ENCODE measurements at places on chromosomes 16 and 17.

GRCh38 chr17:43974382-43975266 is 20.9 kb upstream of the PYY start:
- DNase-seq, result no peak

DNA sequence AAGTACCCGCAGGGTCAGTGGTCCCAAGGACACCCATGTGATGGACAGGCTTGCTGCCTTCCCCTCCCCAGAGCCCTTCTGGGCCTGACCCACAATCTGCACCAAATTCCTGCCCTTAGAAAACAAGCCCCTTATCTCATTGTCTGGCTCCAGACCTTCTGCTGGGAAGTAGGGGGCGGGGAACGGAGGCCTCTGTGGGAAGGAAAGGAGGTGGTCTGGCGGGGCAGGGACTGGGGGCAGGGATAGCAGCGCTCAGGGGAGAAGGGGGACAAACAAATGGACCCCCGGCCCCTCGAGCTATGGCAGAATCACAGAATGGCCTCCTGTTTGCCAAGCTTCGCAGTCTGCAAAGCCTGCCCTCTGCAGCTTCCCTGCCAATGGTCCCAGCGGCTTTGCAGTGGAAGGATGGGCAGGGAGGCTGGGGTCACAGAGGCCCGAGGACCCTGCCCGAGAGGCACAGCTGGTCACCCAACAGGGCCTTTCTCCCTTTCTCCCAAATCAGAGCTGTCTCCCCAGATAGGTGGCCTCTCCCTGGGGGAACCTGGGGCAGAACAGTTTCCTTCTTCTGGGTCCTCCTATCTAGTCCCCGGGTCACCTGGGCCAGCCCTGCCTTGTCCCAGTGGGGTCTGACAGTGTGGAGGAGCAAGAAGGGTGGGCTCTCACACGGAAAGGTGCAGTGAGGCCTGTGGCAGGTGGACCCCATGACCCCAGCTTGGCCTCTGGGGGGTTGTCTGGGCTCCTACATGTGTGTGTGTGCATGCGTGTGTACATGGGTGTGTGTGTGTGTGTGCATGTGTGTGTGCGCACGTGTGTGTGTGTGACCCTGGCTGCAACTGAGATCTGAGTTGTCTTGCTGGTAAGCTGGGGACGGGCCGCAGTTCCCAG is 25.5 kb downstream of the TMEM235 start:
- DNase-seq, result no peak

GRCh38 chr17:76390003-76390421 is 5.6 kb downstream of the SPHK1 start:
- DNase-seq, result no peak

DNA sequence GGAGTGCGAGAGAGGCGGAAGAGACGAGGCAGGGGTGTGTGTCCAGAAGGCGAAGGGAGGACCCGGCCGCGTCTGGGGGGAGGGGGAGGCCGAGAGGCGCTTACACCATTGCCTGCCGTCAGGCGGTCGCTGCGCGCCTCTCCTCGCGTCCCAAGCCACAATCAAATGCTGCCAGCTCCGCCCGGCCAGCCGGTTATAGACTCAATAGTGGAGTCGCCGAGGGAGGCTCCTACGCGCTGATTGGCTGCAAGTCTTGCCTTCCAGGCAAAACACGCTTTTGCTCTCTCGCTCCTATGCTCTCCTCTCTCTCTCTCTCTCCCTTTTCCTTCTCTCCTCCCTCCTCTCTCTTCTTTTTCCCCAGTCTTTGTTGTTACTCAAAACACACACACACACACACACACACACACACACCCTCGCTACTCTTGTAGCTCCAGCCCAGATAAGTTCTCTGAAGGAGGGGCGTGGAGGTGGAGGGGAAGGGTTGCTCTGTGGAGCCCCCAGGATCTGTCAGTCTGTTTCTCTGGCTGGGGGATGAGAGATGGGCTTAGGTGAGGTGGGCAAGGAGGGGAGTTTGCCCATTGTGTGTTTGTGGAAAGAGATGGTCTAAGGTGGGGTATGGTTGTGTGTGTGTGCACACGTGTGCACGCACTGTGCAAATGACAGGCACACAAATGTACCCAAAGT is at the start of gene DLX3:
Gene DLX3, minus strand, starts transcription at position 170 of the 684 bp plus-strand sequence. CDS start 226 bp downstream, outside the sequence.
- peak; percentile 66 for DNase-seq

DNA sequence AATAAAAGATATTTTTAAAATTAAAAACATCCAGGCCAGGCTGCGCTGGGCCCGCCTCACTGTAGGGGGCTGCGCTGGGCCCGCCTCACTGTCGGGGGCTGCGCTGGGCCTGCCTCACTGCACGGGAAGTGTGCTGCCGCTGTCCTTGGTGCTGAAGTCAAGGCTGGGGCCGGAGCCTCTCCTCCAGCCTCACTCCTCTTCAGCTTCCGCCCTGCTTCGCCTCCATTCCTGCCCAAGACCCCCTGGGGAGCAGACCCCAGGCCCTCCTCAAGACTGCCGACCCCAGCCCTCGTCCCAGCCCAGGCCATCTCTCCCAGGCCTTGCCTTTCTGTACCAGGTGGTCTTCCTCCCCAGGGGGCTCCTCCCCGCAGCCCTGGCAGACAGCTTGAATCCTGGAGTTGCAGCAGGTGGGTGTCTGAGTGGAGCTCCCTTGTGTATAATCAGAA is 26.2 kb downstream of the ENDOV start:
- peak; percentile 74 for DNase-seq

- DNase-seq, result no peak
These were observed 4.2 kb upstream of the KLHL11 start for GRCh38 chr17:41869426-41869825.

- no peak for DNase-seq
These were observed 5.5 kb downstream of the FOXC2 start for GRCh38 chr16:86572041-86572521.

GRCh38 chr16:72468582-72468981 is 296.6 kb upstream of the PMFBP1 start:
- DNase-seq, result peak; percentile 47

DNA sequence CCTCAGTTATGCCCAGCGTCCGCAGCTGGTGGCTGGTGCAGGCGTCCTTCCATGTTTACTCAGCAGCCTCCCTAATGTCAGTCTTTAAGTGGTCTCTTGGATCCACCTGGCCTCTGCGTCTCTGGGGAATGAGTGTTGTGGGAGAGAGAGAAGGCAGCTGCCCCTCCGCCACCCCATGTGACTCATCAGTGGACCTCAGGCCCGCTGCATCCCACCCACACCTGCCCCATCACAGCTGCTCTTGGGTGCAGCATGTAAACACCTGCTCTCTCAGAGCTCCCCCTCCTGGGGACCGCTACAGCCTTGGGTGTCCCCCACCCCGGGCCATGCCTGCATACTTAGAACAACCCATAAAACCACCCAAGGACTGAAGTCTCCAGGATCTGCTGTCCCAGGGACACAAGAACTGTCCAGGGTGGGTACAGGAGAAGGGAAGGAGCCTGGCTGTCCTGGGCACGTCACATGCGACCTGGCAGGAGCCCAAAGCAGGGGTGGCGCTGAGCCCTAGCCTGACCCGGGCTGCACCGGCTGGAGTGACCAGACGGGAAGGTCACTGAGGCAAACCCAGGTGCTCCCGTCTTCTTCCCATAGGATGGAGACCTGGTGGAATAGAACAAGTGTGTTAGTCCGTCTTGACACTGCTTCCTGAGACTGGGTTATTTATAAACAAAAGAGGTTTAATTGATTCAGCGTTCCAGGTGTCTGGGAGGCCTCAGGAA is 4.2 kb downstream of the C16orf90 start:
- DNase-seq, result no peak

DNA sequence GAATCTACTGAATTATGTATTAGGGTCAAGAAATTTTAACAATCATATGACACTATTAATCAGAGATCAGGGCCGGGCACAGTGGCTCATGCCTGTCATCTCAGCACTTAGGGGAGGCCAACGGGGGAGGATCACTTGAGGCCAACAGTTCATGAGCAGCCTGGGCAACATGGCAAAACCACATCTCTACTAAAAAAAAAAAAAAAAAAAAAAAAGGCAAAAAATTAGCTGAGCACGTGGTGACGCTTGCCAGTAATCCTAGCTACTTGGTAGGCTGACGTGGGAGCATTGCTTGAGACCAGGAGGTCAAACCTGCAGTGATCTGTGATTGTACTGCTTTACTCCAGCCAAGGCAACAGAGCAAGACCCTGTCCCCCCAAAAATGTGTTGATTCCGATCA is 52.5 kb upstream of the CLEC3A start:
- peak; percentile 42 for DNase-seq

DNA sequence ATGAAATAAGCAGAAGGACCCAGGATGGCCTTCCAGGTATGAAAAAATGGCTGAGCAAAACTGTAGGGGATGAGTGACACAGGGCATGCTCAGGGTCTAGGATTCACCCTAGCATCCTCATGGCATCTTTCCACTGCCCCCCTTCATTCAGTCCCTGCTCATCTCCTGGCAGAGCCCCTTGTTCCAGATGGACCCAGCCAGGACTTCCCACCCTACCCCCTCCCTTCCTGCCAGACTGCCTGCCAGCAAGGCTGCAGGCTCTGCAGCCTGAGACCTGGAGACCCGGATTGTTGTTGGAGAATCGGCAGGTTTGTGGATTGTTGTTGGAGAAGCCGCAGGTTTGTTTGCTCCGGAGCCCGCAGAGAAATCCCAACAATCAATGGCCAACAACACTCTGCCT is 6.6 kb downstream of the SEZ6 start:
- DNase-seq, result no peak

GRCh38 chr17:78359321-78359996 is 418 bp downstream of the SOCS3 start:
- DNase-seq, result no peak

DNA sequence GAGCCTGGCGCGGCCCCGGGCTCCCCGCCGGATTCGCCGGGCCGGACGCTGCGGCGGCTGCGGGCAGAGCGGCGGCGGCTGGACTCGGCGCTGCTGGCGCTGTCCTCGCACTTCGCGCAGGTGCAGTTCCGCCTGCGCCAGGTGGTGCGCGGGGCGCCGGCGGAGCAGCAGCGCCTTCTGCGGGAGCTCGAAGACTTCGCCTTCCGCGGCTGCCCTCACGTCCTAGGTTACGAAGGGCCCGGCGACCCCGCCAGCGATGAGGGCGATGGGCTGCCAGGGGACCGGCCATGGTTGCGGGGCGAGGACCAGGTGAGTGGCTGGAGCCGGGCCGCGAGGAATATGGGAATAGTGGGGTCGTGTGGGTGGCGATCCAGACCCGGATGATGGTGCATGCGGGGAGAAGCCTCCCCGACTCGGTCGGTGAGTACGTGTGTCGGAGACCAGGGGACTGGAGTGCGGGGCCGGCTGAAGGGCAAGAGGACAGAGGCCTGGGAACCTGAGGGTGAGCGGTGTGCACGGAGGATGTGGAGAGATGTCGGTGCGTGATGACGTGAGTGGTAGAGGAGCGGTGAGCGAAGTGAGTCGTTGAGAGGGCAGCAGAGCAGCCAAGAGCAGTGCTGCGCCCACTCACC is 517 bp downstream of the RUNDC1 start:
- peak; percentile 77 for DNase-seq
